COR-L47 (cell line): ENCODE measurements at places on chromosomes 3 and 15.

DNA sequence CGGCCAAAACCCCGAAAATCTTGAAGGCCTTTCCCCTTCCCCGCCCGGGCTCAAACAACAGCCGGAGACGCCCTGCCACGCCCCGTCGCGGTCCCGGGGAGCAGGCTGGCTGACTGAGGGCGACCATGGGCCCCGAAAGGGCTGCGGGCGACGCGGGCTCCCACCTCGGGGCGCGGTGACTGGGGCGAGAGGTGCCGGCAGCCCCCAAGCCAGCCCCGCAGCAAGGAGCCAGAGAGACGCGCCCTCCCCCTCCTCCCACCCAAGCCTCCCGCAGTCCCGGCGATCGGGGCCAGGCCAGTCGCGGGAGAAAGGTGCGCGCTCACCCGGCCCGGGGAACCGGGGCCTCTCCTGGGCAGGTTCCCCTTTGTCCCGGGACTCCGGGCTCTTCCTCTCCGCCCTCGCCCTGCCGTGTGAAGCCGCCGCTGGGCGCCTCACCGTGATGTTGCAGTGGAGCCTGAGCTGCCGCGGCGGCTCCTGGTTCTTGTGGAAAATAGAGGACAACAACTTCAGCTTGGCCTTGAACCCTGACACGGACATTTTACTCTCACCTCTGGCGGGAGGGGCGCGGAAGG lies 30.6 kb upstream of the ZSCAN2 start:
- no peak for DNase-seq

GRCh38 chr15:34726406-34727100 lies 28.2 kb downstream of the GJD2 start:
- DNase-seq: no peak

DNA sequence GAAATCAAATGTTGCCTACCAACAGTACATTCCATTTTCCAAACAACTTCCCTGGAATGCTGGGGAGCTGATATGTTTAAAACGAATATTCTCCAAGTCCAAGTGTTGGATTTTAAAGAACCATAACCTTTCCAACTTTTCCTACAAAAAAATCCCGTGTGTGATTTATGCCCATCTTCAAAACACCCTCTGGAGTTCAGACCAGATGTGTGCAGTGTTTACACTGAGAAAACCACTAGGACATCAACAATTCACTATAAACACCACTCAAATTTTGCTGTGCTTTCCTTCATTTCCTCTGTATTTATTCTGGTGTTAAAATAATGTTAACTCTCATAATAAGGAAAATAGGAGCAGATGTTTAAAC lies 2.4 kb downstream of the VGLL4 start:
- no peak for DNase-seq

DNA sequence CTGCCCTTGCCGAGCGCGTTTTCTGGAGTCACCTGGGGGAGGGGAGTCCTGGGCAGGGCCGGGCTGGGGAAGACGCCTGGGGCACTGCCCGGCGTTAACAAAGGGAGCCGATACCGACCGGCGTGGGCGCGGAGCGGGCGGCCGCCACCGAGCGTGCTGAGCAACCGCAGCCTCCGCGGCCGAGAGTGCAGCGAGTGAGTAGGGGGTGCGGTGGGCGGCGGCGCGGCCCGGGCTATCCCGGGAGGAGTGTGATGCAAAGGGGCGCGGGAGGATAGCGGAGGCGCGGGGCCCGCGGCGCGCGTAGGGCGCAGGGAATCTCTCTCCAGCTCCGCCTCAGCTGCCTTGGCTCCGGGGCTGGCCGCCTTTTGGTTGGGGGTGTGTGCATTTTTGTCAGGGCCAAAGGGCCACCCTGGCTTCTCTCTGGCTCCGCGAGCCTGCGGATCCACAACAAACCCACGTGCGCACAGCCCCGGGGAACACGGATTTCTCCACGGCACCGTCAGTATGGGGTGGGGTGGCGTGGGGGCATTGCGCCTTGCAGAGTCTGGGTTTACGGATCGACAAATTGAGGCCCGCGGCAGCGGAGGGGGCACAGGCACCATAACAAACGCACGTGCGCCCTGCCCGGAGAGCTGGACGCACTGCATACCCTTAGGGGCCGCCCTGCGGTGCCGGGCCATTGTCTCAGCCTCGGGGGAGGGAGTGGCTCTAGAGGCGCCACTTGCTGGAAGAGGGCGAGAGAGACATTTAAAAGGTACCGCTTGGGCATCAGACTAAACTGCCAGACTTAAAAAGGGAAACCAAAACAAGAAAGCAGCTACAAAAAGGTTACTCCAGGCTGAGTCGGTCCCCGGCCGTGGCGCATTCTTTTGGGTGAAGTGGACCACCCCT lies 560 bp downstream of the ST6GAL1 start:
- peak; percentile 18 for DNase-seq

DNA sequence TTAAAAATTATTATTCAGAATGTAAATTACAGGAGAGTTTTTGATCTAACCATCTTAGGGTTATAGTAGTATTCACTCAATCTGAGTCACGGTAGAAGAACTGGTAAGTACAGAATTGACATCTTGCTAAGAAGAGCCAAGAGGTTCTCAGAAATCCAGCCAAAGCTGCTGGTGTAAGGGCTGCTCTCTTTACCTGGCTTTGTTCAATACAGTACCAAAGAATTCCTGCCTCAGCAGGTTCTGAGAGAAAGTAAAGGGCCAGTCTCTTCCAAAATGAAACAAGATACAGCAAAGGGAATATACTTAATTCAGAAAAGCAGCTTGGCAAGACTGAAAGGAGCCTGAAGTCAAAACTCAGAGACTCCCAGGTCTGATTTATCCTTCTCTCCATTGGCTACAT lies 193.1 kb downstream of the TNIK start:
- no peak for DNase-seq

DNA sequence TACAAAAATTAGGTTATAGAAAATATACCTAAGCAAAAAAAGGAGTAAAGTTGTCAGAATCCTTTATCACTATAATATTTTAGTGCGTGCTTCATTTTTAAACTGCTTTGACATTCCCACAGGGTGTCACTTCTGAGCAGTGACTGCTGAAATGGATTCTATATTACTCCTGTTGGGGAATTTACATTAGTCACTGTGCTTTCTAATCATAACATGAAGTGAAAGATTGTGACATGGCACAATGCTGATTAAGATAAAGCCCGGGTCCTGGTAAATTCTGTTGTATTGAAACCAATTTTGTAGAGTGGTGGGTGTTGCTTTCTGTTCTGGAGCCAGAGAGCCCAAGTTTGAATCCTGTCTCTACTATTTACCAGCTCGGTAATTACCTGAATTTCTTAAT lies 36.4 kb upstream of the EHHADH start:
- DNase-seq: no peak

DNA sequence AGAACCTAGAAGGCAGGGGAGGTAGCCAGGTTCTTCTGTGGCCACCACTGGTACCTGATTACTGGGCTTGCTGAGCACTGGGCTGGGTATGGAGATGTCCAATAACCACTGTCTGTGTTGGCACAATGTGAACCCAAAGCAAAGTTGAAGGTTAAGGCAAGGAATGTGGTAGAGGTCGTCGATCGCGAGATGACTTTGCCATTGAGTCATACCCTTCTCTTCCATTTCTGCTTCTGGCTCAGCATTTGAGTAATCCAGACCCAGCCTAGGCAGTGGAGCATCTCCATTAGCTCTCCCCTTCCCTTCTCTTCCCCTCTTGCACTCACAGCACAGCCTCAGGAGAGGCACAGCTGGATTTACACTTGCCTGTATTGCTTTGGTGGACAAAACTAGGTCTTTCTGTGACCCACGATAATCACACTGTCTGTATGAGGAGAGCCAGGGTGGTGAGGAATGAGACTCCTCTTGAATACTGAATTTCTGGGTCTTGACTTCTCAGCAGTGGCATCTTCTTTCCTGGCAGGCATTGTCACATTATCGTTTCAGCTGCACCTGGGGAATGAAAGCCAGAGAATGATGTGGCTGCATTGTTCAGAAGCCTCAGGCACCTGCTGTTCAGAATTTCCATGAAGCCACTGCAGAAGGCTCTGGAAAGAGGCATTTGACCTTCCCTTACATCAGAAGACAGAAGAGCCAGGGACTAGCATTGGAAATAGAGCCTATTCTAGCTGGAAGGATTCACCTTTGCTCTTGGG lies 272.6 kb downstream of the PDCD6IP start:
- DNase-seq: no peak

DNA sequence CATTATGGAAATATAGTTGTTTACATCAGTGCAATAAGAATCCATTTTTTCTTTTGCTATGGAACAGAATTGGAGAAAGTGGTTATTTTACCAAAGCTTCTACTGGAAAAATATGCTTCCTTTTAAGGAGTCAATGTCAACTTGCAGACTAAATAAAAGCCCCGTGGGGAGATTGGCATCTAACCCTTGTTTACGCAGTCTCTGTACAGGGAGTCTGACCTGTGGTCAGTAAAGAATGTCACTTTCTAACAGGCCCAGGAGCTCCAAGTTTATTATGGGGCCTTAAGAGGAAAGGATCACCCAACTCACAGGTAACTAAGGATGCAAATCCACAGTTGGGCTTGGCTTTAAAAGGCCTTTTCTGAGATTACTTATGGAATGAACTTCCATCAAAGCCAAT lies 1751.2 kb downstream of the SI start:
- DNase-seq: no peak

- DNase-seq: no peak
Observed at GRCh38 chr15:56965231-56966013, 47.0 kb downstream of the TCF12 start.

DNA sequence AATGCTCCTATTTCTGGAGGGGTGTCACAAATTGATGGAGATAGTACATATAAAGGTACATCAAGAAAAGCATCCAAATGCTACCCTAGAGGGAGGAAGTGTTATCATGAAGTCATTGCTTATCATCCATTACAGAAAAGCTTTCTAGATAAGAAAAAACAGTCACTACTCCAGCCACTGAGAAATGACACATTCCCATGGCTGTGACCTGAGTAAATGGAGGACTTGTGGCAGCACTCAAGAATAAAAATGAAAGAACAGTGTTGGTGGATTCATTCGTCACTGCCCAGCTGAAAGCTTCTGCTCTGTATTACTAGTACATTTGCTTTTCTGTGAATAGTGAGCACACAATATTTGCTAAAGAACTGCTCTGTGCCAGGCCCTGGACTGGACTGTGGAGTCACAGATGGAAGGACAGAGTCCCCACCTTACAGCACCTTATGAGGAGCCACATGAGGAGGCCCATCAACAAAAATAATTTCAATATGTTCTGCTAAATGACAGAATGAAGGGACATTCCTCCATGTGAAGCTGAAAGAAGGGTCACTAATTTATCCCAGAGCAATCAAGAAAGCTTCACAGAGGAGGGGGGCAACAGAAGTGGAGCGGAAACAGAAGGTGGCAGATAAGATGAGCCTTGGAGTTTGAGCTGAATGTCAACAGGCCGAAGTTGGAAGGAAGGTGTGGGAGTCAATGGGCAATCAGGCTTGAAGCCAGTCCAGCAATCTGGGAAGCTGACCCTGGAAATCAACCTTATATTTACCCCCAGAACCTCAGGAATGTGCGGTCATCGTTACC lies 343.5 kb upstream of the TRIM42 start:
- DNase-seq: no peak

- DNase-seq: no peak
Observed at GRCh38 chr15:32861761-32862160, 144.0 kb downstream of the GREM1 start.

DNA sequence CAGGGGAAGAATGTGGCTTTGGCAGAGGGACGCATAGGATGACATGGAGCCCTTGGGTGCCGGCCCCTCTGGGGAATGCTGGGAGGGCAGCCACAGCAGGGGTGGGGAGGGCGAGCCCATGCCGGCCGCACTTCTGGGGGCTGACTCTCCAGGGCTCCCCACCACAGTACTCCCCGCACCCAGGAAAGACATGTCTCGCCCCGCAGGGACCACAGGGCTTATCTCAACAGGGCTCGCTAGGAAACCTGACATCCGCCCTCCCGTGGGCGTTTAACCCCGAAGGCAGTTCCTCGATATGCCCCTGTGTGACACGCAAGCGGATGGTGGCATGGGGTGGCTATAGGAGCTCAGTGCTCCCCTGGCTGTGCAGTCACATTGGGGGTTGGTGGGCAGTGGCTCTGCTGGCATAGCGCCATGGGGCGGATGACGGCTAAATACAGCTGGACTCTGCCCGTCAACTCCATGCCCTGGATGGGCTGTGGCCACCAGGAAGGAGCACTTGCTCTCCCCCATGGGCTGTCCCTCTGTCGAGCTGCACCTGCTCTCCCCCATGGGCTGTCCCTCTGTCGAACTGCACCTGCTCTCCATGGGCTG lies 141.4 kb downstream of the ADAMTS17 start:
- DNase-seq: no peak

DNA sequence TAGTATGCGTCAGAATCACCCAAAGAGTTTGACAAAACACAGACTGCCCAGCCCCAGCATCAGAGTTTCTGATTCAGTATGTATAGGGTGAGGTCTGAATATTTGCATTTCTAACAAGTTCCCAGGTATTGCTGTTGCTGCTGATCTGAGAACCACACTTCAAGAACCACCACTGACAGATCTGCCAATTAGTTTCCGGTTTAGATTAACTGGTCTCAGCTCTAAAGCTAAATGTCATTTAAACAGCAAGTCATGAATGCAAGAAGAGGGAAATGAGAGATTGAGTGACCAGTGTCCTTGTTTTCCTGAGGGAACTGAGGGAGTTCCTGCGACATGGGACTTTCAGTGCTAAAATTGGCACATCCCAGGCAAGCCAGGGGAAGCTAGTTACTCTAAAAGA lies 305.0 kb downstream of the ZNF385D start:
- no peak for DNase-seq

DNA sequence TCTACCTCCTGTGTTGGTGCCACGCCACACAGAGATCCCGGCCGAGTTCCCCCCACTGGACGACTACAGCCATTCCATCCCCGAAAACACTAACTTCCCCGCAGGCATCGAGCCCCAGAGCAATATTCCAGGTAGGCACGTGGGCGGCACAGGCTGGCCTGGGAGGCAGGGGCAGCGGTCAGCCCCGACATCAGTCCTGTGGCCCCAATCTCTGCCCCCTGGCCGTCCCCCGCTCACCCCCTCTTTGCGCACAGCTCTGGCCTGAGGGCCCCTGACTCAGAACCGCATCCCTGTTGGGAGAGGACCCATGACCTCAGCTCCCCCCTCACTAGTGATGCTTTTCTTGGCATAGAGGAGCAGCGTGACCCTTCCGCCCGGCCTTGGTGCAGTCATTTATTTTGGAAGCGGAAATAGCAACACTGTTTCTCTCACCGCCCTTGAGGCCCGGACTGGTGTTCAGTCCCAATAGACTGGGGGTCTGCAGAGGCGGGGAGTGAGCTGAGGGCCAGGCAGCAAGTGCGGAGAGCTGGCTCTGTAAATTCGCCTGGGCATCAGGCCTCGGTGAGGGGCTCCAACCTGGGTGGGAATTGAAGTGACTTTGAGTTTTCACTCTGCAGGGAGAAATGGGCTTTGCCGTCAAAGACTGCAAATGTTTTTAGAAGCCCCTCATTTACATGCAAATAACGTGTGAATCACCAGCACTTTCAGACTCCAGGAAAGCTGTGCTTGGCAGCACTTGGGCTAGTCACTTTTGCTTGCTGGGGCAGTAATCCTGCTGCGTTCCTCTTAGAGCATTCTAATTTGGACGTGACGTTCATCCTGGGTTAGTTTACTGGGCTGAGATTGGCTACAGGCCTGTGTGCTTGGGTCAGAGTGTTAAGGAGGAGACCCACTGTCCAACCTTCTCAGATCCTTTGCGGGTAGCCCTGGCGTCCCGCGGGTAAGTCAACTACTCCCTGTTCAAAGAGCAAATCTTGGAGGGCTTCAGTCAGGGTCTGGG lies 88.9 kb downstream of the AAGAB start:
- DNase-seq: no peak
